ENCODE measurements at places on chromosomes 3 and 15. TPM values are rescaled to one million over a fixed set of nuclear protein-coding genes. Genes with fewer than 3 reads are reported as not detected.

DNA sequence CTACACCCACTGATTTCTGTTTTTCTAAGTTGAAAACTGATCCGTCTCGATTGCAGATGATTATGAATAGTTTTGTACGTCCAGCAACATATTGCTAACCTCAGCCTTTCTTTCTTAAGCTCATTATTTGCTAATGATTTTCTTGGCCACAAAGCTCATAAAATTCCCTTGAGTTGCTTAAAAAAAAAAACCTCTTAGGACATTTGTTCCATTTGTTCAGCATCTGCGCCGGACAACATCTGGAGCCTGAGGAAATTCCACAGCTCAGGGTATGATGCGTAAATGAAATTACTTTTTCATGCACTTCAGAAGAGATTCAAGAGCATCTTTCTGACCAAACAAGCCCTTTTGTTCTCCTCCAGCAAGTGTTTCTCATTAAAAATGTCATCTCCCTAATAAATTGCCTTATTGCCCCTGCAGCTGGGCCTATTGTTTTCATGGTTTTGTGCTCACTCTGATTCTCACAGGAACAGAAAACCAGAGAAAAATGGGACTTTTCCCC, 249.1 kb upstream of the MCTP2 start:
- no peak for DNase-seq

COL6A6 gene
- total RNA-seq = not detected

DNA sequence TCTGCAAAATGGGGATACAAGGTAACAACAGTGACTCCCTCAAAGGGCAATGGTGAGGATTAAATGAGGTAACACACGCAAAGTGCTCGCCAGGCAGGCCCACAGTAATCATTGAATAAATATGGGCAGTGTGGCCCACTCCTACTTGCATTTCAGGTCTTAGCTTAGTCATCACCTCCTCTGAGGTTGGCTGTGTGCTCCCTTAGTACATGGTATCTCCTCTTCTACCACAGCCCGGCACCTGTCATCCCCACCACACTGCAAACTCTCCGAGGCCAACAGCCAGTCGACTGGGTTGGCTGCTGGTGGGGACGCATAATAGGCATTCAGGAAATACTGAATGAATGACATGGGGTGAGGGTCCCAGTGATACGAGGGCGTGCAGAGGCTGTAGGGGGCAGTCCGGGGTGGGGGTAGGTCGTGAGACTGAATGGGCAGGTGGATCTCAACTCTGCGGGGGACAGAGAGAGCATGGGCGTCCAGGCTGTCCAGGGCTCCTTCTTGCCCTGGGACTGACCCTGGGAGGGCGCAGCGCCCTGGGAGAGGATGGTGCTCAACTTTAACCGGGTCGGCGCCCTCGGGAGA, 375 bp upstream of the MYZAP start:
- DNase-seq = no peak

GRCh38 chr3:197139586-197139985, 110.0 kb upstream of the MELTF start:
- no peak for DNase-seq

GRCh38 chr15:47669221-47669620, 48.1 kb upstream of the SEMA6D start:
- no peak for DNase-seq

- DNase-seq = no peak
These were observed 135.4 kb downstream of the MCTP2 start for GRCh38 chr15:94366781-94367180.

DNA sequence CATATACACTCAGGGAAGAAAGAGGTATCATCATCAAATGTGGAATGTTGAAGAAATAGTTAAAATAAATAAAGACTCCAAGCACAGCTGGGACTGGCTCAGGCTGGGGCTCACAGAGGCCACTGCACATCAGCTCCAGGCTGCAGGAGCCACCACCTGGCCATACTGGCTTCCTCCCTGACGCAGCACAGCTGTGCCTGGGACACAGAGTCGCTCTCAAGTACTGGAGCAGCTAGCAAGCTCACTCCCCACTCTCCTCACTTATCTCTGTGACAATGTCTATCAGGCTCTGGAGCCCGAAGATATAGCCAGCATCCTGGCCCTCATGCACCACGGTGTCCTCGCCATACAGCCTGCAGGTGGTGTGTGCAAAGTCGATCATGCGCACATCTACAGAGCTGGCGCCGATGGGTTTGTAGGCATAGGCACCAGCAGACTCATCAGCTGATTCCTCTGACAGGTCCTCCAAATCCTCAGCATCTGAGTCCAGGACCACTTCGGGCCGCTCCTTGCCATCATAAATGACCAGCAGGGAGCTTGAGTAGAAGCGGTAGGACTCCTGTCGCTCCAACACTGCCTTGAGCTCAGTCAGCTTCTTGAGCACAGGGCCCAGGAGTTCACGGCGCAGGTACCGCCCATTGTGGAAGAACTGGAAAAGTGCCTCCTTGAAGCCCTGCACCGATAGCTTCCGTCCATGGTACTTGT, 2.5 kb upstream of the NCKIPSD start:
- no peak for DNase-seq

GRCh38 chr3:101807888-101808287, 28.9 kb downstream of the NXPE3 start:
- DNase-seq = no peak

DNA sequence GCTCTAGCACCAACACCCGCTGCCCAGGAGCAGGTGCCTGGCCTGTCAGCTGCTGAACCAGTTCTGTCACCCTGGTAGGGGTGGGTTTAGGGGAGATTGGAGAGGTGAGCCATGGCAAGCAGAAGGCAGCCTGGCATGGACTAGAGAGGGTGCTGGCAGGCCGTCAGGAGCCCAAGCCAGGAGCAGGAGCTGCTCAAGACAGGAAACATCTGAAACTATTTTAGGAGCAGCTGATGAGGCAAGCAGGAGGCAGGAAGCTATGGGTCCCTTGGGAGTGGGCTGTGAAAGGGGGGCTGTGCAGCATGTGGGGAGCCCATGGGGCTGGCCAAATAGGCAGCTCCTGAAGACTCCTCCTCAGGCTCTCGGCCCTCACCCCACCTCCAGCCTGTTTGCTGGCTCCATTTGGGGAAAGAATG, 2.3 kb downstream of the INKA1 start:
- DNase-seq = no peak

DPPA2 gene
- not detected for total RNA-seq

Measured in MCF 10A (cell line).